Stimulated activated CD4-positive, alpha-beta T cell treated with anti-CD3 and anti-CD28 coated beads, TNF-alpha, amount 100 ng/mL, for 4 hours (primary cell): ENCODE measurements at places on chromosomes 12 and 14.

- DNase-seq = no peak
Measured at GRCh38 chr12:50706606-50707005, 57.3 kb upstream of the ATF1 start.

- no peak for DNase-seq
Measured at GRCh38 chr12:132147423-132148367, 3.4 kb downstream of the NOC4L start.

DNA sequence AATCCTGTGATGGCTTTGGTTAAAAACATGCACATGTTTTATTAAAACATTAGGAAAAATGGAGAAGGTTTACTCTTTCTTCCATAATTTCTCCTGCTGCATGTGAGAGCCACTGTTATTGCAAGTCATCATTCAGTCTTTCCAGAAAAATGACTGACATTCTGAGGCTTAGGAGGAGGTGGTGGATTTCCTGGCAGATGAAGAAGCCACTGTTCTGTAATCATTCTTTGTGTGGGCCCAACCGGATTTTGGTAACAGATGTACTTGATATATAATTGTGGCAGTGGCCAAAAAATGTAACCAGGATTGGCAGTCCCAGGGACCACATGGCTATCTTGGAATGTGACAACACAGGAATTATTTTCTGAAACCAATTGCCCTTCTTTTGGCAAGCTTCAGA is 120.2 kb downstream of the DAAM1 start:
- DNase-seq = no peak

DNA sequence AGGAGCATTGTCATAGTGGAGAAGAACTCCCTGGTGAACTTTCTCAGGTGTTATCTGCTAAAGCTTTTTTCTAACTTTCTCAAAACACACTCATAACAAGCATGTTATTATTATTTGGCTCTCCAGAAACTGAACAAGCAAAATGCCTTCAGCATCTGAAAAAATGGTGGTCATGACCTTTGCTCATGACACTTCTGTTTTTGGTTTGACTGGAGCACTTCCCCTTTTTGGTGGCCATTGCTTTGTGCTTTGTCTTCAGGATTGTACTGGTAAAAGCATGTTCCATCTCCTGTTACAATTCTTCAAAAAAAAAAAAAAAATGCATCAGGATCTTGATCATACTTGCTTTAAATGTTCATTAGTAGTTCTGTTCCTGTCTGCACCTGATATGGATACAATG is 1241.6 kb upstream of the USP15 start:
- DNase-seq = no peak

DNA sequence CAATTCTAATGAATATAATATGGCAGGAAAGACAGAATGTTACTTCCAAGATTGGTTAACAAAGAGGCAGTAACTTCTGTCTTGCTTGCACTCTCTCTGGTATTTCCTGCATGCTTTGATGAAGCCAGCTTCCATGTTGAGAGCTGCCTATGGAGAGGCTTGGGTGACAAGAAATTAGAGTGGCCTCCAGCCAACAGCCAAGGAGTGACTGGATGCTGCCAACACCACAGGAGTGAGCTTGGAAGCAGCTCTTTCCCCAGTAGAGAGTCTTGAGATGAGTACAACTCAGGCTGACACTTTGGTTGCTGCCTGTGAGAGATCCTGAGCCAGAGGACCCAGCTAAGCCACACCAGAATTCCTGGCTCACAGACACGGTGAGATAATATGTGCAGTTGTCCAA is 183.1 kb downstream of the RMST start:
- no peak for DNase-seq

DNA sequence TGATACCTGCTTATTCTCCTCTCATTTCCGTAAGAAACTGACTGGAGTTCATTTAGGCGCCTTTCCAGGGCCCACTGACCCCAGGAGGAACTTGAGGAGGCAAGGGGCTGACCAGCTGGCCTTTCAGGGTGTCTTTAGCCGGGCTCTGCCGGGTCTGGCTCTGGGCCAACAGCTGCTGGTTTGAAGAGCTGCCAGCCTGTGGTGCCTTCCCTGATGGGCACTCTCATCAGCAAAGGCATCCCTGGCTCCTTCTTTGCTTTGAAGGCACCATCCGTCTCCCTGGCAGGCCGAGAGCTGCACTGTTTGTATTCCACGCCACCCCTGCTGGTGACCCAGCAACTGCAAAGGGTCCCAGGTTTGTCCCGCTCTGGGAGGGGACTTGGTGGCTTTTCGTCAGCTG is 42.0 kb downstream of the IQSEC3 start:
- no peak for DNase-seq
